Stimulated activated CD8-positive, alpha-beta memory T cell treated with anti-CD3 and anti-CD28 coated beads, Interleukin-7, amount 100 ng/mL, for 1 hour (primary cell): ENCODE measurements at places on chromosomes 2 and 18.

DNA sequence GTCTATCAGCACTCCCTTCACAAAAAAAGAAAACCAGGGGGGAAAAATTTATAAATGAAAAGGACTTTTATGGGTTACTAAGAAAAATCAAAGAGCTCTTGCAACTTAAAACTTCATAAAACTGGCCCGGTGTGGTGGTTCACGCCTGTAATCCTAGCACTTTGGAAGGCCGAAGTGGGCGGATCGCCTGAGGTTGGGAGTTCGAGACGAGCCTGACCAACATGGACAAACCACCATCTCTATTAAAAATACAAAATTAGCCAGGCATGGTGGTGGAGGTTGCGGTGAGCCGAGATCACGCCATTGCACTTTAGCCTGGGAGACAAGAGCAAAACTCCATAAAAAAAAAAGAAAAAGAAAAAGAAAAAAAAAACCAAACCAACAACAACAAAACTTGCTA, 1.7 kb downstream of the DIPK1C start:
- DNase-seq = no peak

DNA sequence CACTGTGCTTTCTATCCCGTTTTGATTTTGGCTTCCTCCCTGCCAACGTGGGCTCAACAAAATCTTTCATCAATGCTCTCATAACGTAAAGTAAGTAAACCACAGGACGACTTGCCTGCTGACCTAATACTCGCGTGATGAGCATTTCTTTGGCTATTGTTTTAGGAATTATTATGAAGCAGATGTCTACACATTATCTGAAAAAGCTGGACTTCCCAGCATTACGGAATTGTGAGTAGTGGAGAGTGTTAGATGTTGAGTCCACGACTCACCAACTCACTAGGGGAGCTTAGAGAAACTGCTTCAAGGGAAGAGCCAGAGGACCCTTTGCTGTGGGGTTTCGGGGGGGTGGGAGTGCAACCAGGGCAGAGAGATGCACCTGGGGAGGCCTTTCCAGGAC, 21.9 kb downstream of the HJURP start:
- no peak for DNase-seq

- no peak for DNase-seq
Measured at GRCh38 chr2:174211954-174212353, 36.4 kb downstream of the OLA1 start.

DNA sequence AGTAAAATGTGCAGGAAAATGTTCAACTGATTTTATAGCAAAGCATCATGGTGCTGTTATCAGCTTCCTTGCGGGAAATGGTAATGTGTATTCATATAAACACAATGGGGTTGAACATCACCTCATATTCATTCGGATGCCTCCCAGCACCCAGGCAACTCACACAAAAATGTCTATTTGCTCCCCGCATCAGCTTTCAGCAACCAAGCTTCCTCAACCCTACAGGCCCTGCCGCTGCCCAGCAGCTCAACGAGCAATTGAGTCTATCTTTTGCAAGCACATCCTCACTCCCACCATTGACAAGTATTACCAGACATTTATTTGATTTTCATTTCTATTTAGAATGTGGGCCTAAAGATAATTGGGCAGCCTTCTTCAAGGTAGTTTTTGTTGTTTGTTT, 2161.4 kb upstream of the PIK3C3 start:
- no peak for DNase-seq

GRCh38 chr2:88724643-88725332, 33.3 kb downstream of the RPIA start:
- no peak for DNase-seq

GRCh38 chr18:63410792-63411191, 11.5 kb downstream of the VPS4B start:
- no peak for DNase-seq

DNA sequence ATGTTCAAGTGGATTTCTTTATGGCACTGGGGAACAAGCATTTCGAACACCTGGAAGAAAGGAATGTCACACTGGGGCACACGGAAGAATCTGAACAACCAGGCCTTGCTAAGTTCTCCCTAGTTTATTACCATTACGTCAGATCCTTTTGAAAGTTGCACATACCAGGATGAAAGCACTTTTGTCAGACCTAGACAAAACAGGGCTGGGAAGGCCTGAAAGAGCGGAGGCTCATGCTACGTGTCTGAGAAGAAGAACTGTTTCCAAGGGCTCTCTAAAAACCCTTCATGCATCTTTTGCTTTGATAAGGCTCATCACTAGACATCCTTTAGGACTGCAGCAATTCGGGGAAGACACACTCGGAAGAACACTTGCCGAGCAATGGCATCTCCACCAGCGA, 15.4 kb upstream of the SLC25A52 start:
- DNase-seq = no peak

DNA sequence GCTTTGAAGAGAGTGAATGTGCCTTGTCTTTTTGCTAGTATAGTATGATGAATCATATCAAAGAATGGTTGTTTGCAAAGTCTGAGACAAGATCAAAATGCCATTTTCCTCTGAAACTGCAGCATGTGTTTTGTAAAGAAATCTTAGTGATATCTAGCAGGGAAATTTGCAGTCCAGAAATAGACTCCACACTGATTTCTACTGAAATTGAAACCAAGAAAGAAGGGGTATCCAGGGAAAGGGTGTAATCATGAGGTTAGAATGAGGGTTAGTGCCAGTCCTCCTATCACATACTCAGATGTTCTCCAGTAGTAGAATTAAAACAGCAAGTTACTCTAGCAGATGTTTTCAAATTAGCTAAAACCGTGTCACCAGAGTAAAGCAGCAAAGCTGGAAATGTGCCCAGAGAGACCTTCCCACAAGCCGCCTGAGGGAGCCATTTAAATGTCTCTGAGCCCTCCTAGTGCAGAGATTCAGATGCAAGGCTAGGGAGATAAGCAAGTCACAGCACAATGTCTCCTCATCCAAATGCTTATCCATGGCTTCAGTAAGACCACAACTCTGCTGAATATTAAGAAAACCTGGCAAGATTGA, 4.9 kb downstream of the DLGAP1 start:
- DNase-seq = no peak

GRCh38 chr18:58386780-58387179, 242.1 kb downstream of the ALPK2 start:
- no peak for DNase-seq

DNA sequence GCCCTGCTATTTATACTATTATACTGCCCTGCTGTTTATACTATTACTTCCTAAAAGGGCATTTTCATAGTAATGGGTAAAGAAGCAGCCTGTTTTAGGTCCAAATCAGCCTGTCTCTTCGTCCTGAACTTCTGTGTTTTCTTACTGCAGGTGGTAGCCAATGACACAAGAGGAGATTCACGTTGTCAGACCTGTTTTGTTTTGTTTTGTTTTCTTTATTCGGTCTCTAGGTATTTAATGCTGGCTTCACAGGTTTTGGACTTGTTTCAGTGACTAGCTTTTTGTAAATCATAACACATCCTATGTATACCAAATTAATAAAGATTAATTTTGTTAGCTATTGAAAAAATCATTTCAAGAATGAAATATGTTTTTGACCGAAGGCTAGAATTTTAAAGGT, 116.4 kb downstream of the MAP3K20 start:
- DNase-seq = no peak

DNA sequence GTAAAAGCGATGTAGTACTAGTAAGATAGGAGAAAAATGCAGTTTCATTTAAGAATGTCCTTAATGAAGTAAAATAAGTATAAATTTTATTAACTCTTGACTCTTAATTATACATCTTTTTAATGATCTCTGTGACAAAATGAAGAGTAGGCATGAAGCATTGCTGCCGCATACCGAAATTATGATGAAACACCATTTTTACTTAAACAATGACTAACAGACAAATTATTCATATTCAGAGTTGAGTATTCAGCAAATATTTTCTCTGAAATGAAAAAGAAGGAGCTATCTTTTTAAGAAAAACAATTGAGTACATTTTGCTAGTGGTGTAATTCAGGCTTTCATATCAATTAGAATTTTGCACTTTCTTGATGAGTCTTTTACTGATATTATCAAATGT, 150.6 kb upstream of the DOCK10 start:
- DNase-seq = no peak

DNA sequence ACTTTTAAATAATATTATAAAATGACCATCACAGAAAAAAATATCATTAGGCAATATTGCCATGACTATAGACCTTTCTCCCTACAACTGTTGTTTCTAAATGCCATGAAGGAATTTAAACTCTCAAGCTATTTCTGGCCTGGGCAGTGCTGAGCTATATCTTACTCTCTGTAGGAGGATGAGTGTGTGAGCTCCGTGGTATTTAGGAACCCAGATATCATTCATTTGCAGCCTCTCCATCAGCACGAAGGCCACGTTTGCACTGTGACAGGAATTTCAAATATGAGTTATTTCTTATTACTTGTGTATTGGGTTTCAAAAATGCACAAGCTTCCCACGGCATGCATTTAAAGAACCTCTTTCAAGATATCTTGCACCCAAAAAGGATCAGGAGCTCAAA, 35.0 kb upstream of the SOX11 start:
- no peak for DNase-seq

- DNase-seq = no peak
Measured at GRCh38 chr18:26454192-26454591, 94.2 kb downstream of the KCTD1 start.

DNA sequence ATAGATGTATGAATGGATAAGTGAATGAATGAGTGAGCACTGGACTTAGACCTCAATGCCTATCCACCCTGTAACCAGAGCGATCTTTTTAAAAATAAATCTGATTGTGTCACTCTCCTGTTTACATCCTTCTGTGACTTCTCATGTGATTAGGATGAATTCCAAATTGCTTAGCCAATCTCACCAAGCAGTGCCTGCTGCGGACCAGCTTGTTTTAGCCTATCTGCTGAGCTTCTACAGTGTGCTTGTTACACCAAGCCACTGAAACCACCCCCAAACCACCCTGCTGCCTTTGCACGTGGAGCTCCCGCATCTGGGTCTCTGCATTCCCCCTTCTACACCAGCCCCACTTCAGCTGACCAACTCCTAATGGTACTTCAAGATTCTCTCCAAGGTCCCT, 265.4 kb downstream of the EN1 start:
- no peak for DNase-seq

DNA sequence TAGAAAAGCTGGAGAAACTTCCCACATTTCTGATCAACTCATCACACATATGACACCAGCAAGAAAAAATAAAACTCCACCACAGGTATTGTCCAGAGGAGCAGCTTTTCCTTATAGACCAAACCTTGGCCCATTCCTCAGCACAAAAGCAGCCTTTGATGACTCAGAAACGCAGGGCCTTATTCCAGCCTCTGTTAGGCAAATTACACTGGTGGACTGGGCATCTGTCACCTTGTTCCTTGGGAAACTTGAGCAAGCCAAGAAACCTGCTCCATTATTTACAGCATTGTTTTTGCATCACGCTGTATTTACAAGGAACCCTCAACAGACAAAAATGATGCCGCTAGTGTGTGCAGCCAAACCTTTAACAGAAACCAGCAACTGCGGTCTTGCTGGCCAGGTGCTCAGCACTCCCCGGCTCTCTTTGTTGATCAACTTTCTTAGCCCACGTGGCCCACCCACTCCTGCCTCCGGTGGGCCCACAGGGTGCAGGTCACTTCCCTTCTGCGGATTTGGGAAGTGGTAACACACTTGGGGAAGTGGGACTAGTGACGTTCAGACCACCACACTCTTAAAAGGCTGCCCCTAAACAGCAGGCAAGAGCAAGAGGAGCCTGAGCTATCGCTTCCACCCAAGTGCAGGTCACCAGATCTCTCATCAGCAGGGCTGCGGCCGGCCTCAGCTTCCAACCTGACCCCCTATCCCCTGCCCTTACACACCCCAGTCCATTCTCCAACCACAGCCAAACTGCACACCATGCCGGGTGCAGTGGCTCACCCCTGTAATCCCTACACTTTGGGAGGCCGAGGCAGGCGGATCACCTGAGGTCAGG, 1.5 kb downstream of the AP1S3 start:
- no peak for DNase-seq

GRCh38 chr2:230660294-230661060, 52.2 kb upstream of the CAB39 start:
- DNase-seq = no peak
